Smooth muscle cell of the umbilical artery (primary cell): ENCODE measurements at places on chromosomes 4 and X. TPM values are rescaled to one million over a fixed set of nuclear protein-coding genes. Genes with fewer than 3 reads are reported as not detected.

Gene SYTL5
- 0.55 and 0.89 TPM in 2 replicates for total RNA-seq

Gene CDKL2
- total RNA-seq, result 0.88 and 0.89 TPM in 2 replicates

Gene SYNPO2
- 19.5 and 48.1 TPM in 2 replicates for total RNA-seq

Gene ATP8A1
- 0.59 and 0.65 TPM in 2 replicates for total RNA-seq

Gene FREM3
- total RNA-seq, result not detected in 2 replicates

Gene PHEX
- under 0.01 and 0.37 TPM in 2 replicates for total RNA-seq

Gene DMP1
- total RNA-seq, result not detected in 2 replicates

Gene HPRT1
- 24.6 and 30.9 TPM in 2 replicates for total RNA-seq

Gene CENPE
- 2.1 and 16.6 TPM in 2 replicates for total RNA-seq

Gene MAGEA11
- total RNA-seq, result not detected in 2 replicates

Gene RENBP
- total RNA-seq, result 2.1 and 5.0 TPM in 2 replicates

Gene CENPI
- 3.0 and 15.8 TPM in 2 replicates for total RNA-seq
